ENCODE measurements at places on chromosomes 5 and 9. TPM values are rescaled to one million over a fixed set of nuclear protein-coding genes. Genes with fewer than 3 reads are reported as not detected.

Gene CCDC152
- total RNA-seq = 0.13 TPM

Gene C9orf153
- total RNA-seq = not detected

- no peak for DNase-seq
Measured at GRCh38 chr9:101999441-101999840, 261.0 kb upstream of the GRIN3A start.

DNA sequence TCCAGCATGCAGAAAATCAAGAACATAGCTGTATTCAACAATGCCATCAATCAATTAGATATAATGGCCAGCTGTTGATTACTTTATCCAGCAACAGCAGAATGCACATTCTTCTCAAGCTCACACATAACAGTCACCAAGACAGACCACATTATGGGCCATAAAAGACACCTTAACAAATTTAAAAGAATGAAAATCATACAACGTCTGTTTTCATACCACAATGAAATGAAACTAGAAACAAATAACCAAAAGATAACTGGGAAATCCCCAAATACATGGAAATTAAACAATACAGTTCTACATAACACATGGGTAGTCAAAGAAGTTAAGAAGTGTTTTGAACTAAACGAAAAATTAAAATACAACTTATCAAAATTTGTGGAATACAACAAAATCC, 130.9 kb upstream of the GNA14 start:
- DNase-seq = no peak

Gene TBC1D2
- 2.9 TPM for total RNA-seq

Gene RPS14
- total RNA-seq = 2,603 TPM

DNA sequence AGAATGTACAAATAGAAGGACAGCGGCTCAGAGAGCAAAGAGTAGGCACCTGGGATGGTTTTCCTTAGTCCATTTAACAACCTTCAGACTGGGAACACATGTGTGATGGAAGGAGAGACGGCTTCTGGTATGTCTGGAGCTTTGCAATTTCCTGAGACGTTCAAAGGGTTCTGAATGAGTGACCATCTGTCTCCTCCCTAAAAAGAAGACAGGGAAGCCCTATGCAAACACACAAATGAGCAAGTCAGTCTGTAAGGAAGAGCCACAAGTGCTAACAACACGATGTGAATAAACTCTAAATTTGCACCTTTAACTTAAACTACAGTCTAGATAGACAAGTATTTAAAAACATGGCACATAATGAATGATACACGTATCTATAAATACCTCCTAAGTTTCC, 391.0 kb downstream of the ICE1 start:
- no peak for DNase-seq

DNA sequence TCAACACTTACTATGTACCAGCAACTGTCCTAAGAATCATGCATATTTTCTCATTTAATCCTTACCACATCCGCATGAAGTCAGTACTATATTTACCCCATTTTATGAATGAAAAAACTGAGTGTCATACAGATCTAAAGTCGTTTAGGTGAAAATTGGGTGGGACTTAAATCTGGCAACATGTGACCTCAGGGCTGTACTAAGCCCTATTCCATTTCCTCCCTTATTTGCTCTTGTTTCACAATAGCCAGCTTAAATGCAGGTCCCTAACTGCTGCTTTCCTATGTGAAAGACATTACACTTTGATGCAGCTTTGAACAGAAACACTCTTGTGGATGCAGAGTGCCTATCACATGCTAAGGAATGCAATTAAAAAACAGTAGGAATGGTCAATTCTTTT, 2.5 kb upstream of the RAB14 start:
- no peak for DNase-seq

Gene SPZ1
- total RNA-seq = not detected

GRCh38 chr9:10700291-10700690, 87.5 kb upstream of the PTPRD start:
- no peak for DNase-seq

Gene NR6A1
- 99.3 TPM for total RNA-seq

DNA sequence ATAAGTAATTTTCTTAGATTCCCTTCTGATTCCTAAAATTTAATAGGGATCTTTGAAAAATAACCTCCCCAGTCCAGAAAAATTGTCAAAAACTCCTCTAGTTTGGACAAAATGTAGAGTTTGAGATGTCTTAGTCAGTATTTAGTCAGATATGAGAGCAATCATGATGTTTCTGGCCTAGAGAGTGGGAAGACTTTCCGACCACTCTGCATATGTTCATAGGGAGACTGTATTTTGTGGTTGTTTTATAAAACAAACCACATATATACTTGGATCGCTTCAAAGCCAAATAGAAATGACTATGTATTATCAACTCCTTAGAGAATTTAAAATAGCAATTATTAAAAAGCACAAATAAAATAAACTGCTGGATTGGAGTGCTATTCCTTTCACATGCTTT, 15.8 kb downstream of the ZFAND5 start:
- no peak for DNase-seq

Gene TMOD1
- total RNA-seq = 0.72 TPM

DNA sequence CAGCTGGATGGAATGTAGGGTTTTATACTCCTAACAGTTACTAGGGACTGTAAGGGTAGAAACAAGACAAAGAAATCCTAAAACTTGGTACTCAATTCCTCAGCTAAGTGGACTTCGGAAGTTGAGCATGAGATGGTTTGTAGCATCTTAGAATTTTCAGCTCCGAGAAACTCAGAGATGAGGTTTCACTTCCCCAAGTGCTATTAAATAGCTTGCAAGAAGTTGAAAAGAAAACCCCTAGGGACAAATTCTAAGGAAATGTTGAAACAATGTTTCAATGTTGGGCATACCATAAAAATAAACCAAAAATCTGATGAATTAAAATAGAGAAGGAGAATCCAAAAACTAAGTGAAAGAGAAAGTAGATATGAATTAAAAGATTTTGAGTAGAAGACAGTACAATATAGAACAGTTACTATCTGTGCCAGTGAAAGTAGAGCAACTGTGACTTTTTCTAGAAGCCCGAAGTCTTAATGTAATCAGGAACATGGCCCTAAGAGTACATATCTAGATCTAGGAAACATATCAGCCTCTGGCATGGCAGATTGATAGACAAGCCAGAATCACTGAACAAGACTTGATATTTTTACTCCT, 308.6 kb upstream of the RGMB start:
- DNase-seq = no peak

Gene SLC22A4
- 0.70 TPM for total RNA-seq

Gene FAM120A
- 57.7 TPM for total RNA-seq

DNA sequence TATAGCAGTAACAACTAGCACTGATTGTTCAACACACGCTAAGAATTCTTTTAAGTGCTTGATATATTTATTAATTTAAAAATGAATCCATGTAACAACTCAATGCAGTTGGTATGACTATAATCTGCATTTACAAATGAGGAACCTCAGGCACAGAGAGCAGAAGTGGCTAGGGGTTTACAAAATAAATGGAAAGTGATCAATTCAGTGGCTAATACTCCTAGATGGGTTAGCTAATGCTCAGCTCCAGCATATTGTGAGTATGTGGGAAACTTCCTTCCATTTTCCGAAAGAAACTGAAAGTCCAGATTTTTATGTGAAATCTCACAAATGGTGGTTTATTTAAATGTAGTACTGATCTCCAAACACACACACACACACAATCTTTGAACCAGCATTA, 128.0 kb downstream of the RFX3 start:
- DNase-seq = no peak
